Right kidney (tissue), 9 donors: ENCODE measurements at places on chromosomes 16 and 17.

GRCh38 chr17:79049821-79050220 is 24.8 kb upstream of the ENGASE start:
- no peak for DNase-seq

GRCh38 chr16:58638148-58639036 is 8.8 kb upstream of the CNOT1 start:
- no peak for DNase-seq

GRCh38 chr17:74750039-74750326 is 1.6 kb downstream of the NHERF1 start:
- DNase-seq = no peak

- DNase-seq = peak; percentile 73
Observed at GRCh38 chr17:18184143-18185031, 759 bp downstream of the ALKBH5 start.

GRCh38 chr16:50532576-50532975 is 15.6 kb upstream of the NKD1 start:
- no peak for DNase-seq

GRCh38 chr17:1519678-1520077 is 3.3 kb upstream of the INPP5K start:
- DNase-seq = no peak

DNA sequence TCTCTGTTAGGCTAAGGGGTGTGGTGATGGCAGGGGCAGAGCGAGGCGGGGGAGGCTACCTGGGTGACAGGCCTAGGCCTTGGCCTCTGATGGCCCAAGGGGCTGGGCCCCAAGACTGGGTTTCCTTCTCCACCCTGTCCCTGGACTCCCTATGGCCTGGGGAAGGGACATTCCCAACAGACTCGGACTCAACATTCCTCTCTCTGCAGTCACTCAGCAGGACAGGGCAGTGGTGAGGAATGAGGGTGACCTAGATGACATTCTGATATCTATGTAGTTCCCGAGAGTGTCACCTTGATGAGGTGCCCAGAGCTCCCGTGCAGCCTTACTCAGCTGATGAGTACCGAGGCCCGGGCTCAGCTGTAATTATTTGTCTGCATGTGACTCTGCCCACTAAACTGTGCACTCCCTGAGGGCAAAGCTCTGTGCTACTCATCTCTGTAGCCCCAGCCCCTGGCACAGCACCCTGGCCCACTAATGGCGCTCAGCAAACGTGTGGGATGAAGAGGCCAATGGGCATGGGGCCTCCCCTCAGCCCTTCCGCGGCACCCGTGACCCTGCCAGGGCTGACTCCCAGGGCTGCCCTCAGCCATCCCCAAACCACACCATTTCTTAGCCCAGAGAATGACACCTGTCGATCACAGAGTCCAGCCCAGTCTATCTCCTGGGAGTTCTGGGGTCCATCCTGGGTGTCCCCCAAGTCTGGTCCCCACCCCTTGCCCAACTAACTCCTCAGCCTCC is 2.2 kb downstream of the PLCD3 start:
- DNase-seq = no peak

DNA sequence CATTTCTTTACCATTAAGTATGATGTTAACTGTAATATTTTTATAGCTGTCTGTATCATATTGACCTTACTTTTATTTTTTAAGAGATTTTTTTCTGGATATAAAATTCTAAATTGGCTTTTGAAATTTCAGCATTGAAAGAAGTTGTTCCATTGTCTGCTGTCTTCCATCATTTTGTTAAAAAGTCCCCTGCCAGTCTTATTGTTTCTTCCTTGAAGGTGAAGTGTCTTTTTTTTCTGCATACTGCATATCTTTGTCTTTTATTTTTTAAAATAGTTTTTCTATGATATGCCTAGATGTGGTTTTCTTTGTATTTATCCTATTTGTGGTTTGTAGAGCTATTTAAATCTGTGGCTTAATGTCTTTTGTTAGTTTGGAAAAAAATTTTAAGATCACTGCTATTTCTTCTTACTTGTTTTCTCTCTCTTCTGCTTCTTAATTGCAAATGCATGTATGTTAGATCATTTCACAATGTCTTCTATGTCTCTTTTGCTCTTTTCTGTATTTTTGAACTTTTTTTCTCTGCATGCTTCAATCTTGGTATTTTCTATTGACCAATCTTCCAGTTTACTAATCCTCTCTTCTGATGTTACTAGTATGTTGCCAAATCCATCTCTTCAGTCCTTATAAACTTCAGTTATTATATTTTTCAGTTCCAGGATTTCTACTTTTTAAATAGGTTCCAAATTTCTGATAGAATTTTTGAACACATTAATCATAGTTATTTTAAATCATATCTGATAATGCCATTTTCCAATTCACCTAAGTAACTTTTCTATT is 20.2 kb downstream of the IL21R start:
- no peak for DNase-seq
